ENCODE measurements at places on chromosomes 7 and 10.

DNA sequence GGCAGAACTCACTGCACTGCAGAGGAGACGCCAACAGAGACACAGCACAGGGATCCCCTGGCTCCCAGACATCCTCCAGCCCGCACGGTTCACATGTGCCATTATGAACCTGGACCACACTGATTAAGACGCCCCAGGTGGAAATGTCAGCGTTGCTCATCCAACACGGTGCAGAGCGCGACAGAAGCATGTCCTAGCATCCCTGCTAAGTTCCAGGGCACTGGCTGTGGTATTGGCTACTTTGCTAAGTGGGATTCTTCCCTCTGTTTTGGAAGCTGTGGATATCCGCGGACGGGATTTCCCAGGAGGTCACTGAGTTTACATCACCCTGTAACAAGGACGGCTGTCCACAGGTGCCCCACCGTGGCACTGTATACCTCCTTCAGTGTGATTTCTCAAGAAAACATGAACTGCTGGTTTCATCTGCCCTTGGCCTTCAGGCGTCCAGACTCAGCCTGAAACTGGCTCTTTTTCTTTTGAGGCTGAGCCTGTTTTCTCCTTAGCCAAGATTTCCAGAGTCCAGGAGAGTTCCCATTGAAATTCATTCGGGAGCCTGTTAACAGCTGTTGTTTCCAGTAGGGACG, 324.0 kb downstream of the WDR37 start:
- no peak for DNase-seq

DNA sequence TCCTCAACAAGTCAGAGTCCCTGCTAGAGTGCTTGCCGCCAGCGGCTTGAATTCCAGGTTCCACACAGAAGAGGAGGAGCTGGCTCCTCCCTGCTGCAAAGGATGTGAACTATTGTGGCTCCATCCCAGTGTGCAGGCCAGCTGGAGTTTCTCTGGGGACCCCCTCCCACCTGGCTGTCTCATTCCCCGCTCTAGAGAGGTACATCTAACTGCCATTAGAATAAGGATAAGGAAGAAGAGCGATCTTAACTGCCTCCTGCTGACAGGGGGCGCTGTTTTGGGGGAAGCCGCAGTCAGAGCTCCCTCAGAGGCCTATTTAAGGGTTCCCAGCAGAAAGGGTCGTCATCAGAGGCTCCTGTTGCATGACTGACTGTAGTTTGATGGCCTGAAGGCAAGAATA, 40.8 kb upstream of the HECW1 start:
- no peak for DNase-seq

DNA sequence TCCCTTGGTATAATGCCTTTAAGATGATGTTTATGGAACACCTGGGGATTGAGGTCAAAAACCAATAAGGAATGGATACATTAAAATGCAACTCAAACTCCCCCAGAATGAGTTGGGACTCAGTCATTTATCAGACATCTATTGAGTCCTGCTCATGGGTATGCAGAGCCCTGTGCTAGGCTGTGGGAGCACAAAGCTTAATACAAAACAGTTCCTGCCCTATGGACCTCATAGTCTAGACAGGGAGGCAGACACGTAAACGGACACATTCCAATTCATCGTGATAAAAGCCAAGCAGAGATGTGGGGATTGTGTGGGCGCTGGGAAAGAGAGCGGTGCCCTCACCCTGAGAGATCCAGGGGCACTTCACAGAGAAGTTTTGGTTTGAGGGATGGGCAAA, 181.7 kb downstream of the PTEN start:
- DNase-seq: no peak

DNA sequence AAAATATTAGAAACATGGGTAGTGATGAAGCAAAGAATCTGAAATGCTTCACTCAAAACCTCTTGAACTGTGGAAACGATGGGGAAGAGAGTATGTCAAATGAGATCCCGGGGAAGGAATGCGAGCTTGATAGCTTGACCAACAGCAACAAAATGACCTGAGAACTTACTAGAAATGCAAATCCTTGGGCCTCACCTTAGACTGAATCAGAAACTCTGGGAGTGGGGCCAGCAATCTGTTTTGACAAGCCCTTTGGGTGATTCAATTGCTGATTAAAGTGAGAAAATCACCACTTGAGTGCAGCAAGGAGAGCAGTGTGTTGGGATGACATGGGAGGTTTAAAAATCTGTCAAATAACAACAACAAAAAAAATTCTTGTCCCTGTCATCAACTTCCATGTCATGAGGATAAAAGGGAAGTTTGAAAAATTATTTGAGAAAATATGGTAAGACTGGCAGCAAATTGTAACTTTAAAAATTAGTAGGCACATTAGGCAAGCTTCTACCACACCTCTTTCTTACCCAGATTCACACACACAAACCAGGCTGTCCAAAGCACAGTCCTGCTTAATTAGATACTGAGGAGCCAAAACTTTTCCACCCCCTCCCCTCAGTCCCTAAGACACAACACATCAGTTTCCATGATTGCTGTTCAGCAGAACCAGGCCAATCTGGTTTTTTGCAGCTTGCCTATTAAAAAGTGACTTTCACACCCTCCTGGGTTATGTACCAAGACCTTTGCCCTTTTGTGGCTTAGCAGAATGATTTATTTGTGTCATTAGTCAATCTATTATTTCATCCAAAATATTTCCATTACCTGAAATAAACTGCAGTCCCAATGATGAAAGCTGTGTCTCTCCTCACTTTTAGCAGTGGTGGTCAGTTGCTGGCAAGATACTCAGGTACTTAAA, 15.6 kb downstream of the CALCR start:
- DNase-seq: no peak

GRCh38 chr10:17643339-17643754, 604 bp upstream of the STAM start:
- DNase-seq: no peak

DNA sequence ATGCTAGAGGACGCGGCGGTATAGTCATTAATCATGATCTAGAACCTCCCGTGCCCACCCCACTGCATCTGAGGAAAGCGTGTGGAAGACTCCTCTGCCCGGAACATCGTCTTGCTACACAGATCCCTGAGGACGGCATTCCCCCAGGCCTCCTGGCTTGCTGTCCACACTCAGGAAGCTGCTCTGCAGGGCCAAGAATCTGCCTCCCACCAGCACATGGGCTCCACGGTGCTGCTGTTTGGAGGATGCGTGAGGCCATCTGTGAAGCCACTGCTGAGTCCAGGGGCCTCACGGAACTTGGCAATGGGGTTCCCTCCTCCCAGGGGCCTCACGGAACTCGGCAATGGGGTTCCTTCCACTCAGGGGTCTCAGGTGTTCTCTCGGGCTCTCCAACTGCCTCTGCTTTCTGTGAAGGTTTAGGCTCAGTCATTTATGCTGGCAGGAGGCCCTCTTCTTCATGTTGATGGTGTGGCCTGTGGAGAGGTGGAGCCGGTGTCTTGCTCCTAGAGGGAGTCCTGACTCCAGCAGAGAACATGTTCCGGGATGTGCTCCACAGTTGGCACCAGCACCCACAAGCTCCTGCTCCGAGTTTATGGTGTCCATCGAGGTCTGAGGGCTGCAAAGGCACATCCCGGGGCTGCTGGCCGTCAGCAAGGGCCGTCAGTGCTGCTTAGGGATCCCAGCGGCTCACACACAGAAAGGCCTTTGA, 273.3 kb downstream of the DNAJB6 start:
- no peak for DNase-seq

DNA sequence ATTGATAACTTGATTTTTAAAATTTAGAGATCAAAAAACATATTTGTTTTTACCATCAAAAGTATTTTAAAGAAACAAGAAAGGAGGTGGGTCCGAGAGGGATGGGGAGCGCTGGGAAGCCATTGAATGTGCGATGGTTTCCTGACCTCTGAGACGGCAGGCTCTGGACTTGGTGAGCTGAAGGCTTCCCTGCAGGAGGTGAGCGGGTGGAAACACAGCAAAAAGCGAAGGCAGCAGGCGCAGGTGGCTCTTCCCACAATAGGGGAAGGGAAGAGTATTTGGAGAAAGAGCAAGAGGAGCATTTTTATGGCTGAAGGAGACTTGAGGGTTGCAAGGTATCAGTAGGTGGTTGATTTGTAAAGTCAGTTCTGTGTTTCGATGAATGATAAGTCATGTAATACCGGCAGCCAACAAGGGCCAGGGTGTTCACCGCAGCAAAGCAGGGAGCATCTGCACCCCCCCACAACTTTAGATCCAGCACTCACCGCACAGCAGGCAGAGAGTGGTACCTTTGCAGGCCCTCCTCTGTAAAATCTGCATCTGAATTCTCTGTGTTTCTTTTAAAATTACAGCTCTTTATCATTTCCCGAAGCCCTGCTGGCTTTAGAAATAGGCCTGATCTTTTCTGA, 10.5 kb downstream of the C10orf53 start:
- no peak for DNase-seq

DNA sequence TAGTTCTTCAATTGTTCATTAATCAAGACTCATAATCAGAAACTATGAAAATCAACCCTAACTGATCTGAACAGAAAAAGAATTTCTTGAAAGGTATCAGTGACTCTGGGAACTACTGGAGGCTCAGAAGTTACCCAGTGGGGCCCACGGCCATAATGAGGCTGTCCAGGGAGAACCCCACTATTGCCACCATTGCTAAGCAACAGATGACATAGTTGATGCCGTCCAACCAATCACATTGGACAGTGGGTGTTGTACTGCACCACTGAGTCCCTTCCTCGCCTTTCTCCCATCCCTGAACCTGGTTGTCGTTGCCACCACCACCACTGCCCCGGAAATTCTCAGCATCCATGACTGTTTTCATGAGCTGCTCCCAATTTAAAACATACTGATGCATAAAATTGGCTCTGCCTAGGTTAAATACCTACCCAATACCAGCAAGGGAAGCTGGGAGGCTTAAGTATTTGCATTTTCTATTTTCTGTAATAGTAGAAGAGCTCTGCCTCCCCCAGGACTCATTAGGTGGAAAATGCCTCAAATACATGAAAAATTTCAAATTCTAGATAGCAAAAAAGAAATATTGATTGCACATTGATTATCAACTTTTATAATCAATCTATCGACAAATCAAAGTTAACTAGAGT, 26.7 kb upstream of the USP6NL start:
- DNase-seq: no peak

DNA sequence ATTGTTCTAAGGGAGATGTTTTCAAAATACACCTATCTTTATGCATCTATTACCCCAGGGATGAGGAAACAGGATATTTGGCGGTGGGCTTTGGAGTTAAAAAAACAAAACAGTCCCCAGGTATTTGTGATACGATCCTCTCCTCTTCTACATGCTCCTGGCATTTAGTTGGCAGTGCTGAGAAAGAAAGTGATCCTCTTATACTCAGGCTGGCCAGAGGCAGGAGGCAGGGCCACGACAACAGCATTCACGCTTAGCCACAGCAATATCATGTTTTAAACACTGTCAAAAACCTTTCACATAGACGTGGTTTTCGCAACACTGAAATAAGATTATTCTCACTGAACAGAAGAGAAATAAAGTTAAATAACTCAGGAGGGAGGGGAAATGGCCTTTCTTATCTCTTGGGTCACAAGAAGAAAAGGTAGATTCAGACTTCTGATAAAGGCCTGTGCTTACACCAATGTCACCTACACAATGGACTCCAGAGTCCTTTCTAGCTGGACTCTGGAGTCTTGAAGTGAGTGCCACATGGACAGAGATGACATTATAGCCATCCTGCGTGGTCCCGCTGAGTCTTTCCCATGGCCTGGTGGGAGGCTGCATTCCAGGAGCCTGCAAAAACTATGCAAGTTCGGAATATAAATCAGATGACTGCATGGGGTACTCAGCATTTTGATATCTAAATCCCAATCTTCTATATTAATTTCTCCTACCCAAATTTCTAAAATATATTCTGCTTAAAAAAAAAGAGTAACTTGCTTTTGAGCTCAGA, 88.7 kb downstream of the PIP4K2A start:
- DNase-seq: no peak

DNA sequence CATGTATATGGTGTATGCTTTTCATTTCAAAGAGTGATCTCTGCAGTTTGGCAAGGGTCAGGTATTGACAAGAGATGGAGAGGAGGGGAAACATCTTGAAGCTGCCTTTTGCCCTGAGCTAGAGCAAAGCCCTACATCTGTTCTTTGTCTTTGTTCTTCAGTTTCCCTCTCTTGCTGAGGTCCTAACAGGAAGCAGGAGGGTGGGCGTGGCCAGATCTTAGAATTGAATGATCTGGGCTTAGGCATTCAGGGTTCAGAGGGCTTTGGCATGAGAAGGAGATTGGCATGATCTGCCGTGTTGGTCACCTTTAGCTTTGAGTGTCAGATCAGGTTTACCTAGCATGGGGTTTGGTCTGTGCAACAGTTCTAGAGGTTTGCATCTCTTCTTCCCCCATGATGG, 41.3 kb downstream of the LRMDA start:
- DNase-seq: no peak

DNA sequence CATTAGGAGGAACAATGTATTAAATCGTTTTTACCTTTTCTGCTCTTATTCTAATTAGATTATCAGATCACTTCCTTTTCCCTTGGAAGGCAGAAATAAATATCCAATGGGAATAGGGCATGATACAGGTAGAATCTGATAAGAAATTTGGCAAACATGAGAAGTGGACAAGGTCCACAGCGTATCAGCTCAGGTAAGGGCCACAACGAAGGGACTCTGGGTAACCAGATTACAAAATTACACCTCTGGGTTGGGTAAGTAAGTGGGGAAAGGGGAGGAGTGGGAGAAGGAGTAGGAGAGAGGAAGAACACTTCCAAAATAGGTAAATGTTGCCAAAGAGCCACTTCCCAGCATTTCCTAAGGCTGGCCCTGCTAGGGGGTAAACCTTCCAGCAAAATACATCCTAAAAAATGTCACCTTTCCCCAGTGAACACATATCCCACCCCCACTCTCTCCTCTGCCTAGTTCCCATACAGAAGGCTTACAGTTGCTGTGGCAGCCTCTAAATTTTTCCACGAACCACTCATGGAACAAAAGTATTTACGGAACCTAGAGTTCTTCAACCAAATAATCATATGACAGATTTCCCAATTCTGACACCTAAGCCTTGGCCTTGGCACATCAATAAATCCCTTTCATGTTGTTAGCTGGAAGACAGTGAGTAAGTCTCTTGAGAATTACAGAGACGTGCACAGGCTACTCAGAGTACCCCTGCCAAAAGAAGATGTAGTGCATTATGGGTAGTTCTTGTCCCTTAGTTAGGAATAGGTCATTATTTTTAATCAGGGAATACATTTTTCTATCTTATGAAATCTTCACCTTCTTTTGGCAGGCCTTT, 51.5 kb upstream of the DLX6 start:
- DNase-seq: no peak

DNA sequence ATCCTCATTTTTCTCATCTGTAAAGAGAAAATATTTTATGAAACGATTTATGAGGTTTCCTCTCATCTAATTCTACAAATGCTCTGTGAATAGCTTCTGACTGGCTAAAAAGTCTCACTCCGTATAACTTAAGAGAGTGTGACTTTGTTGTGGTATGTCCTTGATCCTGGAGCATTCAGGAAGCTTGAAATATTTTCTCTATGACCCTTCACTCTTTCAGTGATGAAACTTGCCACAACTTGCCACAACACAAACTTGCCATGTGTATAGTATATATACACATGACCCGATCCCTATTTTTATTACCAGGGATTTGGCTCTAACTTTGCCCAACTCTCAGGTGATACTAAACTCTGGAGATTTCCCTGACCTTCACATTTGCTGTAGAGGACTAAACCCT, 74.1 kb downstream of the TES start:
- no peak for DNase-seq
